M059J (cell line): ENCODE measurements at places on chromosomes 12 and 14. TPM values are rescaled to one million over a fixed set of nuclear protein-coding genes. Genes with fewer than 3 reads are reported as not detected.

The NPFF gene
- not detected in 2 replicates for total RNA-seq

DNA sequence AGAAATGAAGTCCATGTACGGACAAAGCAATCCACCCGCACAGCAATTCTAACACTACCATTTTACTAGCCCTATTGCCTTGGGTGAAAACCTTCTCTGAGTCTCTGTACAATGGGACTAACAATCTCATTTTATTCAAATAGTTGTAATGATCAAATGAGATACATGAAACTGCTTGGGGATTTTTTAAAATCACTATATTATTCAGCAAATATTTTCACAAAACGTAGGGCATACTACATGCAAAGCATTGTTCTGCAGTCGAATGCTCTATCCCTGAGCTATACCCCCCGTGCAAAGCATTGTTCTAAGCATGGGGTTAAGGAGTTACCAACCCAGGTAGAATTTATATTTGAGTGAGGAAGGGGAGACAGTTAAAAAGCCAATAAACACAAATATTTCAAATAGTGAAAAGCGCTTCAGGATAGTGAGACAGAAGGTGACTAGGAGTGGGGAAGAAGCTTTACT, 554 bp upstream of the ATF7 start:
- DNase-seq: no peak

- DNase-seq: no peak
Observed at GRCh38 chr12:21800011-21800410, 25.5 kb upstream of the KCNJ8 start.

GRCh38 chr14:68420350-68420749, 372.5 kb downstream of the ZFP36L1 start:
- DNase-seq: no peak

DNA sequence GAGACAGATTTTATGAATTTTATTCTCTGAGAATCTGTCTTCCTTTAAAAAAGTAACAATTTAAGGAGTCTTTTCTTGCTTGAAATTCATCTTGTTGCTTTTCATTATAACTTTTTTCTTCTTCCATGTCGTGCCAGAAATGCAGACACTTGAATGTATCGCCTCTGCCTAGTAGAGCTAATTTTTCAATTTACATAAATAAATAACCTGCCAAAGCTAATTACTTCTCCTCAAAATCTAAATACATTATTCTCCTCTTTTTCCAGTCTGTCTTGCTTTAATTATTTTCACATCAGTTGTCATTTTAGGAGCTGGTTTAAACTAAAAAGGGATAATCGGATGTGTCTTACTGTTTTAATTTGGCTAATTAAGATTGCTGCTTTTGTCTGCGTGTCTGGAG, 711.1 kb upstream of the SEL1L start:
- no peak for DNase-seq
